ENCODE measurements at places on chromosomes 6 and 20.

DNA sequence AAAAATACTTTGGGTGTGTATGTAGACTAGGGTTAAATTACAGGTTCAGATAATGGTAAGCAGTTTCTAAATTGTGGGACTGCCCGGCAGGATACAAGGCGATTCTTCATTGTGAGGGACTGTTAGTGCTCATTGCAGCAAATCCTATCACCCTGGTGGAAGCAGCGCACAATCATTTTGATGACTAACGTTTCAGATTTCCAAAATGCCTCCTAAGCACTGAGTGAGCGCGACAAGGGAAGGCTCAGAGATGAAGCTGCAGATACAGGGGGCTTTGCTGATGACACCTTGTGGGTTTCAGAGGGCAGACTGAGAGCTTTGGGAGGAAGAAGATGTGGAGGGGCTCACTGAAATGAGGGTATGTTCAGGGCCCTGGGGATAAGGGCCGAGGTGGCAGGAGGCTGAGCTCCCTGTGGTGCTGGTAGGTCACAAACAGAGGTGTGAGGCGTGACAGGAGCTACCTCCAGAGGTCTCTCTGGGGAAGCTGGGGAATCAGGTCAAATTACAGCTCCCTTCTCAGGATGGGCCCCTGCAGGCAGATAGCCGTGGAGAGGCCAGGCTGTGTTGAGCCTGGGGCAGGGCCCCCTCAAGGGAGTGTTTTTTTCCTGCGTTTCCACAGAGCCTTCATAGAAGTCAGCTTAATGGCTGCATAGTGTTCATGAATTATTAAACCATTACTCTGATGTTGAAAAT lies 84.5 kb upstream of the FYN start:
- no peak for DNase-seq

- peak; percentile 67 for DNase-seq
Observed at GRCh38 chr6:128327890-128328289, 192.5 kb downstream of the PTPRK start.

- no peak for DNase-seq
Observed at GRCh38 chr6:166640342-166641043, 13.4 kb upstream of the RPS6KA2 start.

- no peak for DNase-seq
Observed at GRCh38 chr6:13848522-13849150, 34.3 kb upstream of the MCUR1 start.

DNA sequence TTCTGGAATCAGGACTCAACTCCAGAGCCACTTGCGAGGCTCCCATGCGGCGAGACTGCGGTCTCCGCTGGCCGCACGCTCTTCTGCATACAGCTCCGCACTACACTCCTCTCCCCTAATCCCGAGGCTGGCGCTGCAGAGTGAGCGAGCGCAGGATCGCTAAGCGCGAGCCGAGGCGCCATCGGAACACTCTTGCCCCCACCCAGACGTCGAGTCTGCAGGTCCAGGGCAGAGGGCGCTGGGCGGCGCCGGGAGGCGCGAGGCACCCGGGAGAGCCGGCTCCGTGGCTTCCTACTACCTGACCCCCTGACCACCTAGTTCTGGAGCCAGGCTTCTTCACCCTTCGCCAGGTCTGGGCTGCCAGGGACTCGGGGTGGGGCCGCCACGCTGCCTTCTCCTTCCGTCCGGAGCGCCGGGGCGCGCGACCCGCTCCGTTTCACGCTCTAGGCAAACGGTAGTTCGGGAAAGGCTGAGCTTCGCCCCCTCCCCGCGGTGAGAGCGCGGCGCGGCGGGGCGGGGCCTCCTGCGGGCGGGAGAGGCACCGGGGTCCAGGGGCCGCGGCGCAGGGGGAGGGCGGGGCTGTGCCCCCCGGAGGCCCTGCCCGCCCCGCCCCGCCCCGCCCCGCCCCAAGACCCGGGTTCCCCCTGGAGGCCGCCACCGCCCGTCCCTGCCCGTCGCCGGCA lies 5.4 kb upstream of the TUBB2A start:
- peak; percentile 54 for DNase-seq

GRCh38 chr6:79134699-79135474 lies 56.8 kb upstream of the PHIP start:
- DNase-seq: no peak

DNA sequence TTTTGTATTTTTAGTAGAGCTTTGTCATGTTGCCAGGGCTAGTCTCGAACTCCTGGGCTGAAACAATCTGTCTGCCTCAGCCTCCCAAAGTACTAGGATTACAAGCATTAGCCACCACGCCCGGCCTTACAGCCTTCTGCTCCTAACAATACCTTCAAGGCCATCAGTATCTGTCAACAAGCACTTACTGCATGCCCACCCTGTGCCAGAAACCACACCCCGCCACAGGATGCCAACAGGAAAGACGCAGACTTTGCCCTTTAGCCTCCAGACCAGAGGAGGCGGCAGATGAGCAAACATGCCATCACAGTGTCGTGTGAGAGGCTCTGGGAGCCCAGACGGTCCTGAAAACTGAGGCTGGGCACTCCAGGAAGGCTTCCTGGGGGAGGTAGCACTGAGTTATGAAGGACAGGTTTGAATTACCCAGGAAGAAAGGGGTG lies 34.7 kb upstream of the TGM3 start:
- no peak for DNase-seq

DNA sequence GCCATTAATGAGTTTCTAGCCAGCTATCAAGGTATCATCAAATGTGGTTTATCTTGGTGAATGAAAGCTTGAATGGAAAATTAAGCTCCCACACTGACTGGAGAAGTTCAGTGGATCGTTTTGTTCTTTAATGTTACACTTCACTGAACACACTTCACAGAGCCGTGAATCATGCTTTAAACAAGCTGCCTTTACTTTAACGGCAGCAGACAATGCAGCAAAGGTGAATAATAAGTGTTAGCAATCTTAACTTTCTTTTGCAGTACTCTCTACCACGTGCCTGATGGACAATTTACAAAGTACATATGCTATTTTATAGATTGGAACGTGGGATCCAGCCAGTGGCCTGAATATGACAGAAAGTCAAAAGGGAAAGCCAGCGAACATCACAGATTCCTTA lies 424.5 kb downstream of the GRIK2 start:
- no peak for DNase-seq

DNA sequence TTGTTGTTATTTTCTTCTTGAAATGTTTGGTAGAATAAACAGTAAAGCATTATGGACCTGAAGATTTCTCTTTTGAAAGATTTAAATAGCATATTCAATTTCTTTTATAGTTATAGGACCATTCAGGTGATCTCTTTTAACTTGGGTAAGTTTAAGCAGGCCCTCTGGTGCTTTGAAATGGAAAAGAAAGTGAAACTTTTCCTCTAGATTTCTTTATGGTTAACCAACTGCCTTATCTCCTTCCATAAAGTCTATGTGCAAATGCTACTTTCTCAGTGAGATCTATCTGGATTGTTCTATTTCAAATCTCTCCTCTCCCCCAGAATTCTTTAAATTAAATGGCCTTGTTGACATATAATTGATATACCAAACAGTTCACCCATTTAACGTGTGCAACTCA lies 54.0 kb downstream of the PHACTR2 start:
- DNase-seq: no peak

DNA sequence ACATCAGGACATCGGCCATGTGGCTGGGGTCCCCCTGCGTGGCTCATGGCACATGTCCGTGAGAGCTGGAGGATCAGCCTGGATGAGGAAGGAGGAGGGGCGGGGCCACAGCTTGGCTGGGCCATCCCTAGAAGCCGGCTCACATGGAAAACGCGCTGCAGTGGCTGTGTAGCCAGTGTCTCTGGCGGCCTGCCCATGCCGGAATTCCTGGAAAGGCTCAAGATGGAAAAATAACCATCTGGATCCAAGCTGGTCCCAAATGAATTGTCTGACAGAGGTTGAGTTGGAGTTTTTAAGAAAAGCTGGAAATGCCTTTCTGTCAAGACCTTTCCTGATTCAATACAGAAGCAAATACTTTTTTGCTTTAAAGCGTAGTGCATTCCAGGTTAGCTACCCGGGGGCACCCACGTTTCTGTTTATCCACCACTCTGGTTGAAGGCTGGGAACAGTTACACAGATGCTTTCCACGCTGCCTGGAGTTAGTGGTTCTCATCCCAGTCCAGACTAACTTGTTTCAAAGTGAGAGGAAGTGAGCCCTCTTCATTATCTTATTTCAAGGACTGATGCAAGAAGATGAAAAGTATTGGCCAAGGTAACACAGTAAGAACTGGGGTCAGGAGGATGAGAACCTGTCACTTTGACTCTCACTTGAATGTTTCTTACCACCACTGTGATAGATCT lies 99.0 kb downstream of the GMPR start:
- no peak for DNase-seq

GRCh38 chr6:36666287-36666686 lies 12.2 kb upstream of the CDKN1A start:
- DNase-seq: no peak

- DNase-seq: peak; percentile 70
Observed at GRCh38 chr20:51424270-51425117, 118.0 kb downstream of the NFATC2 start.

GRCh38 chr6:42104804-42105125 lies 37.7 kb downstream of the C6orf132 start:
- DNase-seq: no peak

- DNase-seq: no peak
Observed at GRCh38 chr6:130779658-130780033, 47.6 kb upstream of the SMLR1 start.

DNA sequence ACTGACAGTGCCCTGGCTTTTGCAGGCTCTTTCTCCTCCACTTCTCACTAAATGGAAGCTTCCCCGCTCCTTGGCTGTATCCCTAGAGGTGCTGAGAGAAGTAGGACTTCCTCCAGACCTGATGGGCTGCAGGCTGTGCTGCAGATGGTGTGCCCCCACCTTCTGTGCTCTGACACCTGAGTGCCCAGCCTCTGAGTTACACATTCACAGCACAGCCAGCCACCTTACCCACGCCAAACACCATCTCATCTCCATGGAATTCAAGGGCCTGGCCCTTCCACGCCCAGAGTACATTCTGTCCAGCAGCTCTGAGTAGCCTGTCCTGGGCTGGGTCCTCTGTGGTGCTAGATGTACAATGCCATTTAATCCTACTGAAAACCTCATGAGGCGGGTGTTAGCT lies 5.3 kb downstream of the SFTA2 start:
- no peak for DNase-seq

DNA sequence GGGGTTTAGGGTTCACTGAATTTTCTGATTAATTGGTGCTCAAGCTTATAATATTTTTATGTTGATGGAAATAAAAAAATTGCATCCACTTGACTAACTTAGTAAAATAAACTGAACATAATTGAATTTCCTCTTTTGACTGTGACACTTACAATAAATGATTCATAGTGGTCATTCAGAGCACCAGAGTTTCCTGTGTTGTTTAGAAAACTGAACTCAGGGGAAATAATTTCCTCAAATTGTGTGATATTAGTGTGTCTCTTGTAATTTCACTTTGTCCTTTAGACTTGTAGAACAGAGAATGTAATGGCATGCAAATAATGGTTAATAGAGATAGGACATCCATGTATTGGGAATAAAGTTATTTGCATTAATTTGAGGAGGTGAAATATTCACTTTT lies 319.7 kb upstream of the MAN1A1 start:
- DNase-seq: peak; percentile 37

- DNase-seq: no peak
Observed at GRCh38 chr20:54177378-54177777, 3.6 kb upstream of the CYP24A1 start.

GRCh38 chr6:39388606-39389483 lies 66.3 kb upstream of the KCNK16 start:
- no peak for DNase-seq

DNA sequence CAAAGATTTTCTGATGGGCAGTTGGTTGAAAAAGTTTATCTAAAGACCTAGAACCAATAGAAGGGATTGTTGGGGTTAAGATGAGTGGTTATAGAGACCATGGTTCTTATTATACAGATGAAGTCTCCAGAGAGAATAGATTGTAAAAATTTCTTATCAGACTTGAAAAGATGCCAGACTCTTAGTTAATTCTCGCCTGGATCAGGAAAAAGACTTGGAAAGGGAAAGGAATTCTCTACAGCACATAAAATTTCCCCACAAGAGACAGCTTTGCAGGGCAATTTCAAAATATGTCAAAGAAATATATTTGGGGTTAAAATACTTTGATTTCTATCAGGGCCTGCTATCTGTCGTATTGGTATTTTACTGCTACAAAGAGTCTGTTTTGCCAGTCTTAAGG lies 582.6 kb downstream of the UTRN start:
- DNase-seq: no peak

DNA sequence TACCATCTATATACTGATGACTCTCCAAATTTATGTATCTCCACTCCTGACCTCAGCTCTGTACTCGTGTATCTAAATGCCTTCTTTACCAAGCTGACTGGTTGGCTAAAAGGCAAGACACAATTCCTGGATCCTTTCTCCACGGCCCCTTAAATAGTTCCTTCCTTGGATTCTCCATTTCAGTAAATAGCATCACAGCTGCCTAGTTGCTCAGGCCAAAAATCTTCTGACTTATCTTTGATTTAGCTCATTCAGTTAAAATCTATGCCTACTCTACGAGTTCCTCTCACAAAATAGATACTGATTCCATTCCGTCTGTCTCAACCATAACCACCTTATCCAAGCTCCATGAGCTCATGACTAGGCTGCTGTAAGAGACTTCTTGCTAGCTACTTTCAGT lies 49.5 kb upstream of the LY86 start:
- DNase-seq: no peak

GRCh38 chr20:49603209-49603627 lies 35.3 kb upstream of the PTGIS start:
- DNase-seq: no peak

DNA sequence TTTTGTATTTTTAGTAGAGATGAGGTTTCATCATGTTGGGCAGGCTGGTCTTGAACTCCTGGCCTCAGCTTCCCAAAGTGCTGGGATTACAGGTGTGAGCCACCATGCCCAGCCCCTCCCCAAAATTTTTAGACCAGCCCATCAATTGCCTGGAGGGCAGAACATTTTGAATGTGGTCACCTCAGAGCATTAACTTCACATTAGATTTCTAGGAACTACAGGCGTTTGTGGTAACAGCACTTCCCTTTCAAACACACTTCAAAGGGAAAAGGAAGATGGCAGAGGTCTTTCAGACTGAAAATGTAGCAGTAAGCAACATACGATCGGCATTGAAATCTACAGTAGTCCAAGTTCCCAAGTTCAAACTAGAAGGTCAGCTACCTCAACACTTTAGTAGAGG lies 12.3 kb upstream of the SLA2 start:
- DNase-seq: peak; percentile 42

GRCh38 chr20:58690396-58691135 lies 2.0 kb upstream of the NPEPL1 start:
- no peak for DNase-seq

- DNase-seq: no peak
Observed at GRCh38 chr6:75285283-75285639, 669 bp upstream of the TMEM30A start.

All from activated CD4-positive, alpha-beta T cell treated with anti-CD3 and anti-CD28 coated beads, Interleukin-2, Interleukin-6, amounts not matched to agents 100 ng/mL and 50 ng/mL, durations not matched to agents 16 hours and 8 hours (primary cell).